ENCODE measurements at places on chromosomes 6 and 20. TPM values are rescaled to one million over a fixed set of nuclear protein-coding genes. Genes with fewer than 3 reads are reported as not detected.

- no peak for DNase-seq
Measured at GRCh38 chr6:68226460-68226859, 408.6 kb upstream of the ADGRB3 start.

- no peak for DNase-seq
Measured at GRCh38 chr20:4233520-4233919, 218.2 kb upstream of the RNF24 start.

CPXM1 gene
- 1.1 TPM for total RNA-seq

MROH8 gene
- 3.0 TPM for total RNA-seq

MCCD1 gene
- total RNA-seq: not detected

GRCh38 chr6:43608807-43609206 lies 20.3 kb downstream of the GTPBP2 start:
- no peak for DNase-seq

ENPP3 gene
- 4.1 TPM for total RNA-seq

- no peak for DNase-seq
Measured at GRCh38 chr6:122151066-122151465, 248.4 kb upstream of the HSF2 start.

DNA sequence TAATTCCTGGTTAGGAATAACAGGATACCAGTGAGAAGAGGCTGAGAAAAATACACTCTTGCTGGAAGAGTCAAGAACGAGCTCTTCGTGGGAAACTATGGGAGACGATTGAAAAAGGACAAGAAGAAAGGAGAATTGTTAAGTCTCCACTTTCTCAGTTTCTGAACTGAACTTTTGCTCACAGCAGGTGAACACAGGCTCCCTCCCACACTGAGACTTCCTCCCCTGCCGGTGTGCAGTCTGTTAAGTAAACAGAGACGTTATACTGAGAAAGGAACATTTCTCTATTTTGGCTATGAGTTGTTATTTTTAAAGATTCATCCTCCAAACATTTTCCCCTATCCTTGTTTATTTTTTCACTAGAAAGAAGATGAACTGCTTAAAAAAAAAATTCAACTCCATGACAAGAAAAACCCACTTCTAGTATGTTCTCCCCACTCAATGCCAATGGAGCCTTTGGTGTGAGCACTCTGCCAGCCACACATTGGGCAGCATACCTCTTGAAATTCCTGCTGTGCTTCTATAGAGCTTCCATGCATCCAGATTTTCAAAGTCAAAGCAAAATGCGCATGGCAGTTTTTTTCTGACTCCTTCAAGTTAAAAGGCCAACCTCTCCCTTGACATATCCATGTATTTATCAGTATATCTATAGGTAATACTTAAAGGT lies 250.5 kb downstream of the ESR1 start:
- DNase-seq: no peak

DNA sequence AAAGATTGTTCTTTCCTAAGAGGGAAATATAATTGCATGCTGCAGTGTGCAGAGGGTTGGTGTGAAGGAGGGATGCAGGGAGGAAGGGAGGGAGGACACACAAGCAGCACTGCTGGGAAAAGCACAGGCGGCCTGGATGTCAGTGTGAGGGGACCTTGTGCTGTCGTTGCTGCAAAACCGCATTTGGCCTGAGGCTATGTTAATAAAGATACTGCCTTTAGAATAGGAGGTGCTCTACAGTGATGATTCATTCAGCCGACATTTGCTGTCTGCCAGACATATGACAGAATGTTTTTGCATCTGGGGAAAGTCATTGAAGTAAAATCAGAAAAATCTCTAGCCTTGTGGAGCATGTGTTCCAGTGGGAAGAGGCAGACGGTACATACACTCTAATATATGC lies 50.5 kb upstream of the TRIM26 start:
- no peak for DNase-seq

SH3BGRL2 gene
- 100 TPM for total RNA-seq

PRPH2 gene
- total RNA-seq: not detected

GRCh38 chr20:1720845-1721475 lies 63.4 kb upstream of the SIRPG start:
- no peak for DNase-seq

DNA sequence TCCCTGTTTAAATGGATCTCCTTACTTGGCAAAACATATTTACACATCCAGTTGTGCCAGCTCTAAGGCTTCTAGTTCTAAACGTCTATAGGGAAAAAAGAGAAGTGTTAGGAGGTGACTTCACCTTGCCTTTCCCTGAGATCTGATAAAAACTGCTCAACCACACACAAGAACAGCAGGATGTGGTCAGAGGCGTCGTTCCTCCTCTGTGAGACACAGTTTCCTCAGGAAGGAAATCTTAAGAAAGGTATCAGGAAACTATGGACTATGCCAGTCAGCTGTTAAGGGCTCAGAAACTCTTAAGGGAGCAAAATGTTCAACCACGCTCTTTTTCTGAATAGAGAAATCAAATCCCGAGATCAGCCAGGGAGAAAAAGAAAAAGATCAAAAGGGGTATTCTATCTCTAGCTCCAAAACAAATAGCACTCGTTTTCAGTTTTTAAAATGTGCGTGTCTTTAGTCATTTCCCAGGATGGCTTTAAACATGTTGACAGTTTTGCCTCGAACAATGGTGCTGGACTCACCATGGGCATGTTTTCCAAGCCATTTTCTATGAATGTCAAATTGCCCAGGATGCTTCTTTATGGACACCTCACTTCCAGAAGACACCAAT lies 154.5 kb downstream of the HACE1 start:
- peak; percentile 28 for DNase-seq

DNA sequence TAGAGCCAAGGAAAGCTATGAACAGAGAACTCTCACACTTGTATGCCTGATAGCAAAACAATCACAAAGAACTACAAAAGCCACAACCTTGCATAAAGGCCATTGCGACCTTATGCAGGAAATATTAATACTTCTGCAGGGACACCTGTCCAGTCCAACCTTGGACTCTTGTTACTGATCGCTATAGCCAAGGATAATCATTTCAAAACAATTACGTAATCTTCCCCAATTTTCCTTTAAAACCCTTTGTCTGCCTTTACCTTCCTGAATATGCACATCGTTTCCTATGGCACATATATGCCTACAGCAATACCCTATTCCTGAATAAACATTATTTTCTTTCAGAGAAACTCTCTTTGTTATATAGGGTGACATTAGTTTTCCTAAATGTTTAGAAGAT lies 22.8 kb downstream of the PPIL6 start:
- DNase-seq: no peak

RTF2 gene
- total RNA-seq: 53.8 TPM

DNA sequence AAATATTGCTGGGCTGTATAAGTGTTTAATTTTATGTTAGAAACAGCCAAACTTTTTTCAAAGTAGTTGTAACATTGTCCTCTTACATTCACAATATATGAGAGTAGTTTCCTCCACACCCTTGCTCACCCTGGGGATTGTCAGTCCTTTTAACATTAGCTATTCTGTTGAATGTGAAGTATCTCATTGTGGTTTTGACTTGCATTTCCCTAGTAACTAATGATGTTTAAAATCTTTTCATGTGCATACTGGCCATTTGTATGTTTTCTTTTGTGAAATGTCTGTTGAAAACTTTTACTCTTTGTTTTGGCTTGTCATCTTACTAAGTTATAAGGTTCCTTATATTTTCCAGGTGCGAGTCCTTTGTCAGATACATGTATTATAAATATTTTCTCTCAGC lies 32.9 kb downstream of the TRIM38 start:
- no peak for DNase-seq

GRCh38 chr6:32883789-32884188 lies 29.8 kb downstream of the PSMB9 start:
- DNase-seq: no peak

- no peak for DNase-seq
Measured at GRCh38 chr20:55086421-55086820, 611.0 kb downstream of the DOK5 start.

DNA sequence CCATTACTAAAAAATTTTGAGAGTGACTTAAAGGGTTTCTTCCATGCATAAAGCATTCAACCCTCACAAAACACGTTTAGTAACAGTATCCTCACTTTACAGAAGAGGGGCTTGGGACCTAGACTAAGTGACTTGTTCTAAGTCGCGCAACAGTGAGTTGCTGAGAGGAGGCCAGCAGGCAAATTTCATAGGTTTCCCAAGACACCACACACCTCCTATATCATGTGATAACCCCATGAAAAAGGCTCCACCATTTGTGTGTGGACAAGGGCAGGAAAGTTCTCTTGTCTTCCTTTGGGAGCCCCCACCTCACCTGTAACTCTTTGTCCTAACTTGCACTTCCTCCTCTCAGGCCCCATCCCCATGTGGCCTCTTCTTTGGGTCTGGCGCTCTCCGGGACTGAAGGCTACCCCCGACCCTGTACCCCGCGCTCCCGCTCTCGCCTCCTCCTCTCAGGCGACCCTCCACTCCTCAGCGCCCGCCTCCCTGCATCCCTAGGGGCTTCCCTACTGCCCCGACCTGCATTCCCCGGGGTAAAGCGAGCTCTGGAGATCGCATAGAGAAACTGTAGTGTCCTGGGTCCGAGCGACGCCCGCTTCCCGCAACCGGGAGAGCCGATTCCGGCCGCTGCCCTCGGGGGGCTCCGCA lies 392 bp downstream of the PSMB8 start:
- no peak for DNase-seq

GRCh38 chr6:147057188-147057587 lies 147.0 kb upstream of the STXBP5 start:
- no peak for DNase-seq

SLCO4A1 gene
- 28.2 TPM for total RNA-seq

DNA sequence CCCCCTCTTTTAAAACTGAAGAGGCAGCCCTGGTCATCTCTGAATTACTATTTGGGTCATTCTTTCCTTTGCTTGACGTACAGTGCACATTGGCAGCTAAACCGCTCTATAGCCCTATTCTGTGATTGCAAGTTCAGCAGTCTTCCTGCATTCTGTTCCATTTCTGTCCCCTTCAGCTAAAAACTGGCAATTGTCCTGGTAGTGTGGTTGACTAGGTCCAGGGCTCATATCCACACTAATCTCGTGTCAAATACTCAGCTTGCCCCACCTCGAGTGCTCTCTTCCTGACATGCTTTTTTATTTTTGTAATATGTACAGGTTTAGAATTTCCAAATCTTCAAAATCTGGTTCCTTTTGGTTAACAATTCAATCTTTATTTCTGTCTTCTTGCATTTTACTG lies 282.1 kb downstream of the THBS2 start:
- no peak for DNase-seq

DNA sequence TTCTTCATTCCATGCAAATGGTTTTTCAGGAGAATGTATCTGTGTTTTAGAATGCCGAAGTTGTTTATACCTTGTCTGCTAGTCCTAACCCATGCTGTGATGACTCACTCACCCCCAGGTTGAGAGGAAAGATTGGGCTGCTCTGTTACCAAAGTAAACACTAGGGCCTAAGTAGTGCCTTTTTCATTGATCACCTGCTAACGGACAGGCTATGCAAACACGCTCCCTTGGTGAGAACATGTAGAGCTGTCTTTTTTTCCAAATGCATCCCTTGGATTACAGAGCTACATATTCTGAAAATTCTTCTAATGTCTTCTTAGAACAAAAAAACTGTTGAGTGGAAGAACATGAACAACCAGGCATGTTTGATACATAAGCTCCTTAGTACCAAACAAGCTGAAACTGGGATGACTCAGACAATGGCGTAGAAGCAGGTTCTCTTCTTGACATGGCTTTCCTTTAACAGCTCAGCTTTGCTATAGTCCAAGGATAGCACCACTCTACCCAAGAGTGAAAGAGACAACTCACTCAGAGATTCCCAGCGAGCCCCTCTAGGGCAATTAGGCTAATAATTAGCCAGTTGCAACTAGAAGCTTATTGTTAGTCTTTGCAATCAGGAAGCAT lies 20.5 kb downstream of the PERP start:
- no peak for DNase-seq

- no peak for DNase-seq
Measured at GRCh38 chr20:56362833-56363413, 4.1 kb downstream of the FAM210B start.

- no peak for DNase-seq
Measured at GRCh38 chr6:41518118-41518517, 28.1 kb upstream of the FOXP4 start.

SRMS gene
- total RNA-seq: not detected

GNAS-AS1 gene
- total RNA-seq: 1.3 TPM

DNA sequence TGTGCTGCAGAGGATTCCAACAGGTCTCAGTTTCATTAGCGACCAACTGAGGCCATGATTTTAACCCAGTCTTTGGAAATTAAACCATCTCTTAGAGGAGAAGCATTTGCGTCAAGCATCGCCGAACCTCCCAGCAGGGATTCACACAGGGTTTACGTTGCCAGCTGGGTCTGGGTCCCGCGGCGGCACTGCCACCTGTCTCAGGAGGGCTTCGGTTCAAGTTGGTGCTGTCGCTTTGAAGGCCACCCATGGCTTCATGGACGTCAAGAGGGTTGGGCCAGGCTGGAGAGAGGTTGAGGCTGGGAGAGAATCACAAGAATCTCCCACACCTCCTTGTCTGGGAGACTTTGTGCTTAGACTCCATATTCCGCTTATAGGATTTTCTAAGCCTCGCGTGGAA lies 43.0 kb upstream of the FRMD1 start:
- peak; percentile 15 for DNase-seq

DNA sequence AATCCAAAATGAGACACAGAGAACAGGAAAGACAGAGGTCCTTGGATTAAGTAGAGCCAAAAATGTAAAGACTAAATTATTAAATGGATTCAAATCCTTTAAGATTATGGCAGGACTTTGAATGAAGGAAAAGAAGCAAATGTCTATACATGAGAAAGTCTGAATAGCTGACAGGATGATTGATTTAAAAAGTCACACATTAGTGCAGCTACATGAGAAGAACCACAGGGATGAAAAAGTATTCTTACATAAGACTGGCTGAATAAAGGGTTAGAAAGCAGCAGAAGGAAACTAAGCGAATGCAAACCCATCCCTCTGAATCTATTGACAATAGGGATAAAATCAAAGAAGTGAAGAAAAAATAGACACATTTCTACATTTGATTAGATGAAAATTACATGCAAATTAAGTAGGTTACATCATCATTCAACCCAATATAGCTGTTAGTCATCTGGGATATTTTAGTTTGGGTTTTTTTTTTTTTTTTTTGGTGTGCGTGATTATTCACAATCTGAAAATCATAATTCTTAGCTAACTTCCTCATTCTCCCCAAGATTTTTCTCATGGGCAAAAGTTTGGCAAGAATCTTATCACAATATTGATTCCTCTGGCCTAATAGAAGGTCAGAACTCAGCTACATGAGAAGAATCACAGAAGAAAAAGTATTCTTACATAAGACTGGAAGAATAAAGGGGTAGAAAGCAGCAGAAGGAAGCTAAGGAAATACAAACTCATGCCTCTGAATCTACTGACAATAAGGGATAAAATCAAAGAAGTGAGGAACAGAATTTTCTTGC lies 845.4 kb downstream of the HACE1 start:
- DNase-seq: no peak

- DNase-seq: peak; percentile 62
Measured at GRCh38 chr6:36963451-36964290, 9.1 kb downstream of the PI16 start.

LIN28B gene
- not detected for total RNA-seq

DNA sequence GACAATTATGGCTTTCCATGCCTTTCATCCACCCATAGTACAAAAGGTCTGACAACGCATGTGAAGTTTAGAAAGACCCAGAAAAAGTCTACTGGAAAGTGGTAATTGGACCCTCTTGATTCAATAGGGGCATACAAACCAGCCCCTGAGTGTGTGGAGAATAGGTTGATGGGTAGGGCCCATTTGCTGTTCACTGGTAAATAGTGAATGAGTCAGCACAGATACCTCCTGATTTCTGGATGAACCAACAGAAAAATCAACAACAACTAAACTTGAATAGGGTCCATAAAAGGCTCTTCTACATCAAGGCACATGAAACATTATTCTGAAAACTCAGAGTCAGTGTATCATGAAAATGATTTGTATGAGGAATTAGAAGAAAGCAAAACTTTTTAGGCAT lies 235.4 kb upstream of the SLC35B3 start:
- no peak for DNase-seq
